Stimulated activated naive B cell treated with anti-CD40 and anti-IgM and Interleukin-4, amounts not matched to agents 10 μg/mL and 1 μg/mL and 100 μg/mL, for 72 hours (primary cell): ENCODE measurements at places on chromosomes 16 and 17.

DNA sequence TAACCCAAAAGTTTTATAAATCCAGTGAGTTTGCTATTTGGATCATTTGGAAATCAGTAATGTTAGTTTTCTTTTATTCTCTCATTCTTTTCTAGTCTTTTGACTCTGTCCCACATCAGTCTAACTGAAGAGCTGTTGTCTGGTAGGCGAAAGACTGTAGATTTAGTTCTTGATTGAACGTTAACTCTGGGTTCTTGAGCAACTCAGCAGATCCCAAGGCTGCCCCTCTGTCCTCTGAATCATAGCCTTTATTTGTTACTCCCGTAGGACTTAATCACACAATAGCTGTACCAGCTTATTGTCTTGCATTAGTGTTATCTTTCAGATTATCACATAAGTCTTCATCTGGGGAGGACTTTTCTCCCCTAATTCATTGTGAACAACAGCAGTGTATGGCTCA, 119.3 kb upstream of the TOM1L1 start:
- H3K36me3 ChIP-seq = no peaks in the 10 kb centered on the region
- no peak overlapping the region for H3K4me3 ChIP-seq
- no peak for DNase-seq
- H3K27me3 ChIP-seq = no peaks in the 10 kb centered on the region

- peak; percentile 11 for DNase-seq
- peak overlapping the region; percentile 100 for H3K4me3 ChIP-seq
- no peaks in the 10 kb centered on the region for H3K27me3 ChIP-seq
- H3K4me1 ChIP-seq = peaks cover 22% of the 10 kb centered on the region
- H3K27ac ChIP-seq = peak overlapping the region; percentile 73
These were observed 879 bp downstream of the SLFN5 start for GRCh38 chr17:35243561-35244340.

- no peak overlapping the region for H3K27ac ChIP-seq
- DNase-seq = no peak
- no peak overlapping the region for H3K4me3 ChIP-seq
- peaks cover 10% of the 10 kb centered on the region for H3K4me1 ChIP-seq
- peaks cover 56% of the 10 kb centered on the region for H3K27me3 ChIP-seq
These were observed 4.5 kb upstream of the CLDN7 start for GRCh38 chr17:7266784-7267183.

GRCh38 chr16:54477714-54478113, 191.1 kb upstream of the IRX3 start:
- H3K4me3 ChIP-seq = no peak overlapping the region
- H3K27me3 ChIP-seq = peaks cover 10% of the 10 kb centered on the region
- H3K4me1 ChIP-seq = no peaks in the 10 kb centered on the region

- no peak for DNase-seq
- H3K27me3 ChIP-seq = no peaks in the 10 kb centered on the region
- no peaks in the 10 kb centered on the region for H3K4me1 ChIP-seq
- H3K4me3 ChIP-seq = no peak overlapping the region
These were observed 113.2 kb downstream of the SOX9 start for GRCh38 chr17:72233986-72234385.

DNA sequence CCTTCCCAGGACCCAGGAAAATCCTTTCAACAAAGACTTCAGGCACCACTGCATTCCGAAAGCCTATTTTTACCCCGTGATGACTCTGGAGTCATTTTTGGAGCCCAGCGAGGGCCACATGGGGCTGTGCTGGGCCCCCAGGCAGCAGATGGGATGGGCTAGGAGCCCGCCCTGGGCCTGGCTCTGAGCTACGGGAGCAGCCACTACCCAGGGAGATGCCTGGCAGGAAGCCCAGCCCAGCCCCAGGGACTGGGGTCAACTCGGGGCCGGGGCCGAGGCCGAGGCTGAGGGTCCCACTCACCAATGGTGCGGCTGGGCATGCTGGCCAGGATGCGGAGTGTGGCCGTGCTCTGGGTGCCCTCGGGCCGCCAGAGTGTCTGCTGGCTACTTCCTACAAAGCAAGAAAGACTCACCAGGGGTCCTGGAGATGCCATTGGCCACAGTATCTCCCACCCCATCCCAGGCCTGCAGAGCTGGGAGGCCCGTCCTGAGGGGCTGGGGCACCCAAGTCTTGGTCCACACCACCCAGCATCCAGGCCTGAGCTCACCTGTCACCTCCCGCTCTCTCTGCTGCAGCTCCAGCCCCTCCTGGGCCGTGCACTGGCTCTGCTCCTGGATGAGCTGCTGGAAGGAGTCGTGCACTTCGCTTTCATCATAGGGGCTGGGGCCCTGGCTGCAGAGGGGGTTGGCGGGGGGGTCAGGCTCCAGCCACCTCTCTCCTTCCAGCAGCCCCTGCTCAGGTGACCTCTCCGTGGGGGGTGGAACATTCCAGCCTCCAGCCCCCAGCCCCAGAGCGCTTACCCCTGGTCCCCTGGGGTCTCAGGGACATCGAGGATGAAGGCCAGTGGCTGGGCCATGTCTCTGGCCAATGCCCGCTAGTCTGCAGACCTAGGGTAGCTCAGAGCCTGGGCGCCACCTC, 2.3 kb downstream of the TMC6 start:
- H3K4me3 ChIP-seq = peak overlapping the region; percentile 97
- H3K4me1 ChIP-seq = peaks cover 94% of the 10 kb centered on the region
- H3K36me3 ChIP-seq = peaks cover 84% of the 10 kb centered on the region
- H3K27ac ChIP-seq = peak overlapping the region; percentile 98

- H3K4me1 ChIP-seq = peaks cover 11% of the 10 kb centered on the region
- H3K27ac ChIP-seq = no peak overlapping the region
- no peak for DNase-seq
- peaks cover 18% of the 10 kb centered on the region for H3K36me3 ChIP-seq
These were observed 5.0 kb upstream of the RARA start for GRCh38 chr17:40303708-40304551.

DNA sequence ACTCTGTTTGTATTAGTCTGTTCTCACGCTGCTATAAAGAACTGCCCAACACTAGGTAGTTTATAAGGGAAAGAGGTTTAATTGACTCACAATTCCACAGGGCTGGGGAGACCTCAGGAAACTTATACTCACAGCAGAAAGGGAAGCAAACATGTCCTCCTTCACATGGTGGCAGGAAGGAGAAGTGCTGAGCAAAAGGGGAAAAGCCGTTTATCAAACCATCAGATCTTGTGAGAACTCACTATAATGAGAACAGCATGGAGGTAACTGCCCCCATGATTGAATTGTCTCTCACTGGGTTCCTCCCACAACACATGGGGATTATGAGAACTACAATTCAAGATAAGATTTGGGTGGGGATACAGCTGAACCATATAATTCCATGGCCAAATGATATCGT, 30.9 kb downstream of the ABCC1 start:
- H3K4me1 ChIP-seq = peaks cover 40% of the 10 kb centered on the region
- H3K27ac ChIP-seq = no peak overlapping the region
- no peak for DNase-seq
- H3K4me3 ChIP-seq = no peak overlapping the region

GRCh38 chr17:72334205-72334604, 213.4 kb downstream of the SOX9 start:
- H3K4me1 ChIP-seq = no peaks in the 10 kb centered on the region
- no peak overlapping the region for H3K4me3 ChIP-seq
- no peak overlapping the region for H3K27ac ChIP-seq
- H3K27me3 ChIP-seq = peaks cover 12% of the 10 kb centered on the region
- no peaks in the 10 kb centered on the region for H3K36me3 ChIP-seq

GRCh38 chr16:80384862-80385261, 155.9 kb upstream of the DYNLRB2 start:
- peaks cover 23% of the 10 kb centered on the region for H3K27me3 ChIP-seq
- no peak overlapping the region for H3K27ac ChIP-seq
- no peaks in the 10 kb centered on the region for H3K4me1 ChIP-seq
- DNase-seq = no peak
- H3K4me3 ChIP-seq = no peak overlapping the region
- no peaks in the 10 kb centered on the region for H3K36me3 ChIP-seq

DNA sequence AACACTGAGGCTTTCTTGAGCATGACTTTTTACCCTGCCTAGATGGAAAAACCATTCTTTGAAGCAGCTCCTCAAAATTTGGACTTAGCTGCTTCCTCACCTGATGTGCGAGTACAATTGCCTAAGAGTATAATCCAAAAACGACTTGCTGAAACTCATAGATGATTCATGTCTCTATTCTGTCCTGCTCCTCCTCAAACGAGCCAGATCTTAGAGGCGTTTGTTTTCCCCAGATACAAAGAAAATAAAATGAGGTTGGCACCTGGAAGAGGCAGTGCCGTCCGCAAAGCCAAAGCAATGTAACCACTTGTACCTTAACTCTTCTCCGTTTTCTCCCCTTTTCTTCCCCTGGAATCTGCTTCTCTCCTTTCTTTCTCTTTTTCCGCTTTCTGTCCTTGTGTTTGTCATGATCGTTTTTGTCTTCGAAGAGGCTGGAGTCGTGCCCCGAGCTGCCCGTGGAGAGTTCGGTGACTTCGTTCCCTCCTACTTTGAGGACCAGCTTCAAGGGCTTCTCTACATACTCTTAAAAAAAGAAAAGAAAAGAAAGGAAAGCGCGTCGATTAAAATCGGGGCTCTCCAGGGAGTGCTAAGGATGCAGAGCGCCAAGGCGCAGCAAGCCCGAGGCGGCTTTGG, 895 bp downstream of the BRD7 start:
- H3K27ac ChIP-seq = peak overlapping the region; percentile 6
- H3K36me3 ChIP-seq = peaks cover 10% of the 10 kb centered on the region
- no peaks in the 10 kb centered on the region for H3K27me3 ChIP-seq
- H3K4me3 ChIP-seq = peak overlapping the region; percentile 81

- no peaks in the 10 kb centered on the region for H3K36me3 ChIP-seq
- H3K27ac ChIP-seq = no peak overlapping the region
- no peaks in the 10 kb centered on the region for H3K4me1 ChIP-seq
- no peak overlapping the region for H3K4me3 ChIP-seq
- DNase-seq = no peak
These were observed 13.1 kb upstream of the CDC42EP4 start for GRCh38 chr17:73324711-73325526.

DNA sequence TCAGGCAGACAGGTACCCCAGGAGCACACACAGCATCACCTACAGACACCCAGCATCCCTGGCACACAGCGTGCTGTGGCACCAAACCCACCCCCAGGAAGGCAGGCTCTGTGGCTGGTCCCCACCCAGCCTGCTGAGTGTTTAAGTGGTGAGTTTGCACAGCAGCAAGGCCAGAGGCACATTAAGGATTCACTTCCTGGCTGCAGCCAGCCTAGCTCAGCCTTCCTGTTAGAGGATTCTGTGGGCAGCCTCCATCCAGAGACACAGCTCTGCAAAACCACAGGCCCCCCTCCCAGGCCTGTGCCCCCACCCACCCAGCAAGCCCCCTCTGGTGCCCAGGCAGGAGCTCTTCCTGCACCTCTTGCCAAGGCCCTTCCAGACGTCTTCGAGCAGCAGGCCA, 36.1 kb upstream of the PHB1 start:
- H3K4me3 ChIP-seq = no peak overlapping the region
- H3K27ac ChIP-seq = no peak overlapping the region
- H3K27me3 ChIP-seq = peaks cover 9% of the 10 kb centered on the region
- peaks cover 2% of the 10 kb centered on the region for H3K4me1 ChIP-seq
- H3K36me3 ChIP-seq = no peaks in the 10 kb centered on the region

DNA sequence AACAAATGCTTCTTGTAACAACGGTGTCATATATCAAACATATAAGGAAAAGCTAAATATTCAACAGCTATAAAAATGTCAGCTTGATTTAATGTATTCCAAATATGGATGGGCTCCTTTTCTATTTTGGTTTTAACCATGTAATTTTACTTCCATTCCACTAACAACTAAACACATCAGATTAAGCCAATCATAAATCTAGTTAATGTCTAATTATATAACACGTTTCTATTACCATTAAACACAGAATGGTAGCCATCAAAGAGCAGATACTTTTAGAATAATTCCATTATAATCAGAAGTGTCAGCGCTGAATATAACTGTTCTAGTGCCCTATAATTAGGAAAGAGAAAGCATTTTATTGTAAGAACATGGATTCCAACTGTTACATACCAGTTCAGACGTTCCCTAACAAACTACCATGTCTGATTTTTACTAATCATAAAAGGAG, 10.0 kb downstream of the CMC2 start:
- peaks cover 63% of the 10 kb centered on the region for H3K4me1 ChIP-seq
- peak overlapping the region; percentile 86 for H3K4me3 ChIP-seq
- peaks cover 22% of the 10 kb centered on the region for H3K36me3 ChIP-seq
- peak overlapping the region; percentile 88 for H3K27ac ChIP-seq

- H3K27me3 ChIP-seq = no peaks in the 10 kb centered on the region
- H3K36me3 ChIP-seq = peaks cover 14% of the 10 kb centered on the region
- no peak overlapping the region for H3K4me3 ChIP-seq
These were observed 7.5 kb downstream of the CDR2 start for GRCh38 chr16:22366889-22367288.

DNA sequence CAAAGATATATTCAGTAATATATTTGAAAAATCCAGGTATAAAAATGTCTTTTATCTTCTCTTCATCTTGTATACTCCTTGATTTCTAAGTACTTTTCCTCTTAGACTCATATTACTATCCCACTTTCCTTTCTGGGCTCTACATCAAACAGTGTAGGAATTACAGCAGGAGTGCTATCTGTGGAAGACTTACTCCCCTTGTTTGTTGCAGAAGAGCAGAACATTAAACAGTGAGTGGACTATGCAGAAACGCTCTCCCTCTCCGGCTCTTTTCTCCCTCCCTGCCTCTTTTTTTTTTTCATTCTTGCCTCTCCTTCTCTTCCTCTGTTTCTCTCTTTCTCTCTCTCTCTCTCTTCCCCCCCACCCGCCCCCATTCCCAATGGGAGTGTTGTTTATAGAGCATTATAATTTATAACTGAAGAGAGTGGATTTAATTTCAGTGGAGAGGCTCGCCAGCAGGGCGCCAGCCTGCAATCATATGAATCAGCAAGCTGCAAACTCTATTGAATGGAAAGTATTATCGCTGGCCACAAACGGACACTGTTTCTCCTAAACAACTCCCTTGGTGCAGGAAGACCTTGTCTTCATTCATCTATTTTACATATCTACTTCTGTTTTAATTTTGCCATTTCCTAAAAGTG, 242.3 kb upstream of the TBX2 start:
- no peak for DNase-seq
- no peak overlapping the region for H3K4me3 ChIP-seq
- no peaks in the 10 kb centered on the region for H3K27me3 ChIP-seq
- no peaks in the 10 kb centered on the region for H3K36me3 ChIP-seq
- no peak overlapping the region for H3K27ac ChIP-seq
- H3K4me1 ChIP-seq = peaks cover 8% of the 10 kb centered on the region

- H3K27me3 ChIP-seq = no peaks in the 10 kb centered on the region
- peaks cover 47% of the 10 kb centered on the region for H3K36me3 ChIP-seq
- DNase-seq = peak; percentile 86
- peak overlapping the region; percentile 94 for H3K27ac ChIP-seq
- H3K4me3 ChIP-seq = peak overlapping the region; percentile 65
These were observed 21.7 kb downstream of the ACSF3 start for GRCh38 chr16:89115216-89115861.

- DNase-seq = no peak
- H3K4me3 ChIP-seq = no peak overlapping the region
- H3K27ac ChIP-seq = no peak overlapping the region
- H3K36me3 ChIP-seq = no peaks in the 10 kb centered on the region
- peaks cover 74% of the 10 kb centered on the region for H3K27me3 ChIP-seq
- H3K4me1 ChIP-seq = peaks cover 13% of the 10 kb centered on the region
These were observed 2.5 kb downstream of the TLCD3B start for GRCh38 chr16:30028438-30029076.

GRCh38 chr17:32350666-32351418, 885 bp downstream of the ZNF207 start:
- H3K27me3 ChIP-seq = no peaks in the 10 kb centered on the region
- peak; percentile 8 for DNase-seq
- peak overlapping the region; percentile 94 for H3K4me3 ChIP-seq
- H3K4me1 ChIP-seq = peaks cover 14% of the 10 kb centered on the region
